Activated CD4-positive, alpha-beta T cell treated with anti-CD3 and anti-CD28 coated beads, Interleukin-2, amount 50 U/mL, for 1 hour (primary cell): ENCODE measurements at places on chromosomes 2 and 18.

DNA sequence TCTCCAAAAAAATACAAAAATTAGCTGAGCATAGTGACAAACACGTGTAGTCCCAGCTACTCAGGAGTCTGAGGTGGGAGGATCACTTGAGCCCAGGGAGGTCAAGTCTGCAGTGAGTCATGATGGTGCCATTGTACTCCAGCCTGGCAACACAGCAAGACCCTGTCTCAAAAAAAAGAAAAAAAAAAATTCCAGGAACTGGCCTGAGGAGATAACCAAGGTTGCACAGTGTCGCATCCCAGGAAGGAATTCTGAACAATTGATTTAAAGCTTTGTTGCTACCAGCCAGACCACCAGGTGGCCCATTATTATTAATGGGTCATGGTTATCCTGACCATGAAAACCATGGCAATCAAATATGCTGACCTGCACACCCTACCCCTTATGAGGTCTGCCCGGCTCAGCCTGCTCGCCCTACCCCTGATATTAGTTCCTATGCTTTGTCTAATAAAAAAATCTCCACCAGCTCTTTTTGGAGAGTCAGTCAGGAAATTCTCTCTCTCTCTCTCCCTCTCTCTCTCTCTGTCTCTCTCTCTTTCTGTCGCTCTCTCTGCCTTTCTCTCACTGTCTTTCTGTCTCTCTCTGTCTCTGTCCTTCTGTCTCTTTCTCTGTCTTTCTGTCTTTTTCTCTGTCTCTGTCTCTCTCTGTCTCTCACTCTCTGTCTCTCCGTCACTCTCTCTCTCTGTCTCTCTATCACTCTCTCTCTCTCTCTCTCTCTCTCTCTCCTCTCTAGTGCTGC, 73.7 kb downstream of the NCAPH start:
- DNase-seq = no peak

- DNase-seq = no peak
Observed at GRCh38 chr18:47781561-47781960, 148.9 kb downstream of the SMAD2 start.

DNA sequence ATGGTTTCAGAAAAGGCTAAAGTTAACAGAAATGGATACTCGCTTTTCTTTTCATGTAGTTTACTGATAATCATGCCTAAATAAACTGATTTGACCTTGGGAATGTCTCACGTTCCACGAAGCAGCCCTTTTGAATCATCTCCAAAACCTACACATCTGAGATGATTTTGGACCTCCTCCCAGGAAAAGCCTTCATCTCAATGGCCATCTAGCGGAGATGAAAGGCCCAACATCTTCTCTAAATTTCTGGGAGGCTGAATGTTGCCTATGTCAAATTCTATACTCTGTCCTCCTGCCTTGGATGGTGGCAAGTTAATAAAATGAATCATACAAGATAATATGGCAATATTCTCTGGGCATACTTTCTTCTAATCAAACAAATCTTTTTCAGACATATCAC, 448.5 kb downstream of the ZEB2 start:
- DNase-seq = no peak

GRCh38 chr2:23320058-23320457, 64.9 kb upstream of the KLHL29 start:
- DNase-seq = no peak

DNA sequence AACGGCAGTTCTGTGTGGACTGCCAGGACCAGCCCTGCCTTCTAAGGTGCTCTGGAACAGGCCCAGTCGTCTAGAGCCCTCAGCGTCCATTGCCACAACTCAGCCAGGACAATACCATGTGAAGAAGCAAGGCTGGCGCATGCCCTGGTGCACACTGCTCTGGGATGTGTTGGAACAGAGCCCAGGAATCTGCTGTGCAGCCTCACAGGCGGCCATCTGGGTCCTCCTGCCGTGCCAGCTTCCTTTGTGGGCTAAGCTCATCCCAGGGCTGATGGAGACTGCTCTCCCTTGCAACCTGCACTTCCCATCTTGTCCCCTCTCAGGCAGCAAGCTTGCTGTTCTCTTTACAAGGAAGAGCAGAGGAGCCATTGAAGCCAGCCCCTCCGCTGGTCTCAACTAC, 246.4 kb upstream of the PXDN start:
- DNase-seq = no peak

DNA sequence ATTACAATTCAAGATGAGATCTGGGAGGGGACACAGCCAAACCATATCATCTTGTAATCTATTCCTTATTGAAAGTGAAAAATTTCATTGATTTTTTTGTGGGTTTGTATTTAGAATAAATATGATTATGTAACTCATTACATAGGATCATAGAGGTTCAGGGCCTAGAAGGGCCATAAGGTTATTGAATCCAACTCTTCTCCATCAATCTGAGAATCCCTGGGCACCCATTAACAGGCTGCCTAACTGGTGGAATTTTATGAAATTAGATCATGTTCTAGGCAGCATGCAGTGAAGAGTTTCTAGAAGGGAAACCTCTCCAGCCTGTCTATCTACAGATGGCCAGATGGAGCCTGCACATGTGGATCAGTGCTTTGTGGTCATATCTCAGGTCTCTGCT, 6.3 kb upstream of the APOB start:
- no peak for DNase-seq

GRCh38 chr2:226552571-226553285, 246.9 kb downstream of the IRS1 start:
- no peak for DNase-seq

GRCh38 chr2:145569108-145569507, 1049.2 kb upstream of the ZEB2 start:
- no peak for DNase-seq
